ENCODE measurements at places on chromosomes 4 and X.

GRCh38 chrX:135581496-135581895, 61.0 kb downstream of the INTS6L start:
- no peak for DNase-seq

DNA sequence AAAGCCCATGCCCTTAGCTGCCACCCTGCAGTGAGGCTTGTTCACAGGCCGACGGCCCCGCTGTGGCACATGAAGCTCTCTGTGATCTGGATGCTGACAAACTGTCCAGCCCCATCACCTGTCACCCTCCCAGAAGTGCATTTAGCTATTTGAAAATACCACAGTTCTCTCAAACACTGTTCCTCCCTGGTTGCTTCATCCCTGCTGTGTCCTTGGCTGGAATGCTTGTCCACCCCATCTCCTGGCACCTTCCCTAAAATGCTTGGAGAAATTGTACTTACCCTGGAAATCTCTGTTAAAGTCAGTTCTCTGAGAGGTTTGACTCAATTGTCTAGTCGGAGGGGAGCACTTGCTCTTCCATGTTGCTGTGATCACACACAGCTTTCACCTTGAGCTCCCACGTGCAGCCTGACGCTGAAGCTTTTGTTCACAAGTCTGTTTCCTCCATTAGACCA, 10.1 kb downstream of the SYNPO2 start:
- no peak for DNase-seq

- DNase-seq: peak; percentile 33
Observed at GRCh38 chrX:40298572-40299479, 201.1 kb upstream of the BCOR start.

DNA sequence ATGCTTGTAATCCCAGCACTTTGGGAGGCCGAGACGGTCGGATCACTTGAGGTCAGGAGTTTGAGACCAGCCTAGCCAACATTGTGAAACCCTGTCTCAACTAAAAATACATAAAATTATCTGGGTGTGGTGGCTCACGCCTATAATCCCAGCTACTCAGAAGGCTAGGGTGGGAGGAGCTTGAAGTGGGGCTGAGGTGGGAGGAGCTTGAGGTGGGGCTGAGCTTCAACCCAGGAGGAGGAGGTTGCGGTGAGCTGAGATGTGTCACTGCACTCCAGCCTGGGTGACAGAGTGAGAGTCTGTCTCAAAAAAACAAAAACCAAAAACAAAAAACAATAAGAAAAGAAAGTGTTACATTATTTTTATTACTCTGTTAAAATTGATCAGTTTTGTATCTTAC, 1164.4 kb upstream of the IGFBP7 start:
- no peak for DNase-seq

DNA sequence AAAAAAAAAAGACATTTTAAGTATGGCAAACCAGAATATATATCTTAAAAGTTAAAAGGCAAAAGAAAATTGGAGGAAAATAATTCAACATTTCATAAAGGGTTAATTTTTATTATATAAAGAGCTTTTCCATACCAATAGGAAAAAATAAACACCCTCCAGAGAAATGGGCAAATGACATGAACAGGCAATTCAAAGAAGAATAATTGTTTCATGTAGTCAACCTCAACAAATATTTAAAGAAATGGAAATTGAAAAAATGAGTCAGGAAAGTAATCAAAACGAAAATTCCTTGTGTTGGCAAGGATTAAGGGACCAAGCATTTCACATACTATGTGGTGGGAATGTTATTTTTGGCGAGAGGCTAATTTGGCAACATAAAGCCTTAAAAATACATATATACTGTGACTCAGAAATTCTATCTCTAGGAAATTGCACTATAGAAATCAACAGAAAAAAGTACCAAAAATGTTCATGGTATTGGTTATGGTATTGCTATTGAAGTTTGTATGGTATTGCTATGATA, 87.6 kb downstream of the HAUS3 start:
- no peak for DNase-seq

DNA sequence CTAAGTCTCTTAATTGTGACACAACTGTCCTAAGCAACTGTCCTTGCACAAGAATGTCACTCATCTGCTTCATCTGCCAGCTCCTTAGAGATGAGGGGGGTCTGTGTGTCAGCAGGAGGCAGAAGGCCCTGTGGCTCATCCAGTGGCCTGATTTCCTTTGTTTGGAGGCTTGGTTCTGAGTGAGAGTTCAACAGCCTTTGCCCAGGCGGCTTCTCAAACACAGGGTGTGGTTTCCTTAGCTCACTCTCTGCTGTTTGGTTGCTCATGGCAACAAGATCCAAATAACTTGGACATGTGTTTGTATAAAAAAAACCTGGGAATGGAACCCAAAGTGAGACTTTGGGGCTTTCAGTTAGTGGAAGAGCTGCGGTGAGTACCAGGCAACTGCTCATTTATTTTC, 46.6 kb downstream of the MAP7D3 start:
- peak; percentile 15 for DNase-seq

GRCh38 chrX:9873952-9874351, 87.7 kb downstream of the SHROOM2 start:
- DNase-seq: peak; percentile 74

- no peak for DNase-seq
Observed at GRCh38 chr4:8305851-8306471, 36.4 kb downstream of the HTRA3 start.

DNA sequence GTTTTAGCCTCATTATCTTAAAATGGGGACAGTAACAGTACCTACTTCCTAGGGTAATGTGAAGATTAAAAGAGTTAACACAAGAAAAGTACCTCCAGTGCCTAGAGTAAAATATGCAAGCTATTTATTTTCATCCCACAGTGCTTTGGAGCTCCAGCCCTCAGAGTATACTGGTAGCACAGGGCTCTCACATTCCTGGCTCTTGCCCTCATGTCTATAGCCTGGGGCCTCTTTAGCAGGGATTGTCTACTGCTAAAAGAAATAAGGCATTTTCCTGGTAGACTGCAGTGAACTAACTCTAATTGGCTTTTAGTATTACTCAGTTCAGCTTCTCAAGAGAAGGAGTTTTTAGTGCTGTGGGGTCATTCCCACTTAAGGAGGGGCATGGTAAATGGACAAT, 60.8 kb downstream of the RRAGB start:
- no peak for DNase-seq

DNA sequence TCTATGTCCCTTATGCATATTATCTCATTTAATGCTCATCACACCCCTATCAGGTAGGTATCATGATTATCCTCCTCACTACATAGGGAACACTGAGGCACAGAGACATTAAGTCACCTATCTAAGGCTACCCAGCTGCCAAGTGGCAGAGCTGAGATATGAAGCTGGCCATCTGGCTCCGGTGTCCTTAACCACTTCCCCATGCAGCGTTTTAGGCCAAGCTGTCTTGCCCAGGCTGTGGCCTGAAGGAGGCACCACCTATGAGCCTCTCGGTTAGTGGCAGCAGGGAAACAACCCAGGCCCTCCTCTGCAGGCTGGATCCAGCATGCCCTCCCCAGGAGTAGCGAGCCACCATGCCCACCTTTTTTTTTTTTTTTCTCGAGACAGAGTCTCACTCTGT, 16.3 kb downstream of the PJA1 start:
- DNase-seq: no peak

DNA sequence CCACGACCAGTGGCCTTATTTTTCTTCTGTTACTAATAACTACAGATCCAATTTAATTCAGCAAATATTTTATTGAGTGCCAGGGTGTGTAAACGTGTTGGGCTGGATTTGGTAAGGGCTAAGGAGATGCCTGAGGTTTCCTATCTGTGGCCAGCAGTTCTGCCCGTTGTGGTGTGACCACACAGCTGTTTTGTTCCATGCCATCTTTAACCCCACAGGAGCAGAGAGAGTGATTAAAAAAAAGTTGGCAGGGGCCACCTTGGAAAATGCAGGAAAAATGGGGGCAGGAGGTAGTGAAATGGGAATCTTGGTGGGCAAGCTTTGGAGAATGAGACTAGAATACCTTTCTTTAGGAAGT, 1.1 kb downstream of the PLAC8 start:
- peak; percentile 75 for DNase-seq

GRCh38 chr4:88481537-88481936, 24.6 kb downstream of the HERC5 start:
- no peak for DNase-seq

- DNase-seq: no peak
Observed at GRCh38 chrX:43479850-43480249, 176.2 kb upstream of the MAOA start.

DNA sequence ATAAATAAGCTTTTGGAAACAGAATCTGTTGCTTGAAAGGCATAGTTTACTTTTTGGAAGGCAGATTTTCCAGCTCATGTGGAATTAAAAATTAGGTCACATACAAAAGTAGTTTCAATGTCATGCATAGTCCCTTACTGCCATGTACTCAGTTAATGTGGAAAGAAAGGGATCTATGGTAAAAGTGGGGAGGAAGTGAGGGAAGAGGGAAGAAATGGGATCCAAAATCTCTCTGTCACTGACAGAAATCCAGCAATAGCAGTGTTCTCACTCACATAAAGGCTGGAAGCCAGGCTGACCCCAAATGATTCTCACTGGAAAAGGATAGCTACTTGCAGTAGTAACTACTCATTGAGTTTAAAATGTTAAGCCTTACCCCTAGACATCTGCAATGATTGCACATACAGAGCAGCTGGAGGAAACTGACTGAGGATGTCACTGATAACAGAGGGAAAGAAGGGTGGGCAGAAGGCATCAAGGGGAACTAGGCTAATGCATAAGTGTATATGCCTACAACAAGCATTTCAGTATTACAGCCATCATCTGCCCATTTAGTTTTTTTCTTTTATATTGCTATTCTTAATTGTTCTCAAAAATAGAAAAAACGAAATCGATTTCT, 445.6 kb downstream of the FAT4 start:
- DNase-seq: no peak

GRCh38 chrX:139831017-139831416, 101.8 kb downstream of the ATP11C start:
- no peak for DNase-seq

GRCh38 chrX:30488092-30488491, 89.5 kb downstream of the TASL start:
- peak; percentile 27 for DNase-seq

GRCh38 chr4:65658117-65658516, 12.2 kb downstream of the EPHA5 start:
- no peak for DNase-seq

GRCh38 chr4:168832763-168833575, 177.1 kb downstream of the CBR4 start:
- no peak for DNase-seq
